ENCODE measurements at places on chromosomes 12 and 14. TPM values are rescaled to one million over a fixed set of nuclear protein-coding genes. Genes with fewer than 3 reads are reported as not detected.

Gene KTN1
- total RNA-seq = 131 TPM

Gene LRP1-AS
- total RNA-seq = not detected

Gene GPR65
- total RNA-seq = not detected

Gene SRRM4
- not detected for total RNA-seq

Gene RBM19
- total RNA-seq = 20.5 TPM

Gene HOXC4
- total RNA-seq = 2.4 TPM

Gene MUCL1
- total RNA-seq = not detected

Gene PIK3C2G
- total RNA-seq = not detected

Gene NANOG
- total RNA-seq = 0.05 TPM

Gene SYNDIG1L
- not detected for total RNA-seq

Gene SDSL
- 25.9 TPM for total RNA-seq

Gene CELA1
- not detected for total RNA-seq

Gene PCED1B
- 15.9 TPM for total RNA-seq

Gene SELPLG
- 0.99 TPM for total RNA-seq

Gene GALNT16
- total RNA-seq = 3.3 TPM

All from A549 treated with dexamethasone at 1 μM for 4 hours (cell line).